Breast epithelium (tissue), 4 donors: ENCODE measurements at places on chromosomes 4 and X.

GRCh38 chrX:41917517-41917916, 5.8 kb downstream of the CASK start:
- no peak for DNase-seq

GRCh38 chr4:46249106-46249505, 125.3 kb upstream of the GABRG1 start:
- DNase-seq, result no peak

DNA sequence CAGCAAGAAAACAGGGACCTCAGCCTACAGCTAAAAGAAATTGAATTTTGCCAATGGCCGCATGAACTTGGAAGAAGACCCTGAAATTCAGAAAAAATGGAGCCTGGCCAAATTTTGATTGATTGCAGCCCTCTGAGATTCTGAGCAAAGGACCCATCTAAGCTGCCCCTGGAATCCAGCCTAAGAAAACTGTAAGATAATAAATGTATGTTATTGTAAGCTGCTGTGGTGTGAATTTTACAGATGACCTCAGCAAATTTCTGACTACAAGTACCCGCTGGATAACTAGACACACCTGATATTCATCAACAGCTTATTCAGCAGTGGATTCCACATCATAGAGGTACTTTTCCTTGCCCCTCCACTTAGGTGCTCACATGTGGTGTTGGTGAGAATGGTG, 119.5 kb upstream of the EPHA5 start:
- DNase-seq, result no peak

DNA sequence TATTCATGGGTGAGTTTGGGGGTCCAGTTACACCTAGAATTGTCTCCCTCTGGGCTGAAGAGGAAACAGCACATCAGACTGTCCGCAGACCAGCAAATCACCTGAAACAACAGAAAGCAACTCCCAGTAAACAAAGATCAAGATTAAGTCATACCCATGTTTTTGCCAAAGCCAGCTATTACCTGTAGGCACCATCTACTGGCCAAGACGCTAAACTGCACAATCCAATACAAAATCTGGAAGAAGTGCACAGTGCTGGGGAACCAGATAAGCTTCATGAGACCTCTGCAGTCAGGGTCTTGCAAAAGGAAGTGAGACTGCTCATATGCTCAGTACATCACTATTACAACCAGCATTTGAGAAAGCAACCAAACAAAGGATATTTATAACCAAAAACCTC, 157.5 kb upstream of the ITM2A start:
- no peak for DNase-seq

GRCh38 chr4:27040356-27040755, 179.7 kb downstream of the STIM2 start:
- DNase-seq, result no peak

DNA sequence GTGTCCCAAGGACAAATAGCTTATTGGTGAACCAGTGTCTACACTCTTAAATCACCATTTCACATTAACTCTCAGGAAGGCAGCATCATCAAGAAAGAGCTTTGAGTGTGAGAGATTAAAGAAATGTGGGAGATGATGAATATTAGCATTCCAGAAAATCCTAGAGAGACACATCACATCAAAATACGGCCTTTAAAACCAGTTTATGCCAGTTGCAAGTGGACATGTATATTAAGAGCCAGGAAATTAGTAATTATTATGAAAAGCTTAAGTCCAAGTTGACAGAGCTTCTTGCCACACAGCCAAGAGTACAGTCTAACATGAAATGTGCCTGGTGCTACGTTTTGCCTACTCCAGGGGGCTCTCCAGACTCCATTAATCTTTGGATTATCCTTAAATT, 503.0 kb upstream of the BOD1L1 start:
- no peak for DNase-seq

GRCh38 chr4:88597970-88598660, 5.8 kb downstream of the HERC3 start:
- no peak for DNase-seq

- DNase-seq, result no peak
Measured at GRCh38 chr4:56243107-56243506, 144.2 kb downstream of the AASDH start.

DNA sequence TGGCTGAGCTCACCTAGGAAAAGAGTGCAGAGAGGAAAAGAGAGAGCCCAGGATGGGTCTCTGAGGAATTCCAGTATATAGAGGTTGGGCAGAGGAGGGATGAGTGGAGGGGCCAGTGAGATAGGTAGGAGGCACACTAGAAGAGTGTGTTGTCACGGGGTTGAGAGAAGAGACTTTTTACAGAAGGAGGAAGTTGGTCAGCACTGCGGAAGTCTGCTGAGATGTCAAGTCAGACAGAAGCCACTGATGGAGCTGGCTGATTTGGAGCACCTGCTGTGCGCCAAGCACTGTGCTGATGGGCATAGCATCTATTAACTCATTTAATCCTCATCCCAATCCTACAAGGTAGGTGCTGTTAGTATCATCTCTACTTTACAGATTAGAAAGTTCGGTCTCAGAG, 60.4 kb downstream of the EFNB1 start:
- no peak for DNase-seq

DNA sequence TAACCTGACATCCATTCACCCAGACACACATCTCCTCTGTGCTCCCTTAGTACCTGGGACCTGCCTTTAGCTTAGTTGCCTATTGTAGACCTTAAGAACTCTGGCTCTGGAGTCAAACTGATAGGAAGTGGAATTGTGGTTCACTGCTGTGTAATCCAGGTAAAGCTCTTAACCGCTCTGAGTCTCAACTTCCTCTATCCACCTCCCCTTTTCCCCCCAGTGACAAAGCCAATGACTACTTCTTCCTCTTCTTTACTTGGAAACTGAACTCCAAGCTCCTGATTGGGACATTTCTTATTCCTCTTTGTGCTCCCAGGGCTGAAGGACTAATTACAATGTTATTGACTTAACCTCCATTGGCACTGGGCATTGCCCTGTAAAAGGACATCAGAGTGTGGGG, 94.1 kb downstream of the DRD5 start:
- no peak for DNase-seq

- DNase-seq, result no peak
Measured at GRCh38 chr4:41144812-41145211, 69.5 kb downstream of the APBB2 start.

DNA sequence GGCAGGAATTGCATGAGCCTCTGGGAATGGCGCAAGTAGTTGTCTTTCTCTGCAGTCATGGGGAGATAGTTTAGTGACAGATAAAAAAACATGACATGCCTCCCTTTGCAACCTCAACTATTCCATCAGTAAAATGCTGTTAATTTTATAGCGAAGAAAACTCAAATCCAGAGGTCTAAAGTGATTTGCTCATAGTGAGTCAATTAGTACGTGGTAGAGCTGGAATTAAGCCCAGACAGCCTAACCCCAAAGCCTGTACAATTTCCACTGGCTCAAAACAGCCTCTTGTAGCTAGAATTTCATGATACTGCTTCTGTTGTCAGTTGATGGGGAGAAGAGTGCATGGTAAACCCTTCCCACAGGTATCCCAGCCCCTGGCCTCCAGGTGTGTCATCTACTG, 81.3 kb upstream of the TRPC5 start:
- no peak for DNase-seq

DNA sequence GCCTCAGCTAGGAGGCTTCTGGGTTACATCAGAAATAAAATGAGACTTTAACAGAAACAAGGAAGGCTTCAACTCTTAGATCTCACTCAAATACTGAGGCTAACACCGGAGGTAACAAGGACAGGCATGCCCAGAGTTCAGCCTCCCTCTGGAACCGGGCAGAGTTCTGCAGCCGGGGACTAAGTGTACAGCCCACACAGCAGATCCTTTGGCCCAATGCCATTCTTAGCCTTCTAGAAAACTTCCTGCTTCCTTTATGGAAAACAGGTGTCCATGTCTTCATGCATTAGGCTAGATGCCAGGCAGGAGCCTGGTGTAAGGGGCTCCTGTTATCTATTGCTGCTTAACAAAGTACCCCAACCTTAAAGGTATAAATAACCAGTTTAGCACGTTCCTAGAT, 369.7 kb downstream of the BCOR start:
- DNase-seq, result no peak

DNA sequence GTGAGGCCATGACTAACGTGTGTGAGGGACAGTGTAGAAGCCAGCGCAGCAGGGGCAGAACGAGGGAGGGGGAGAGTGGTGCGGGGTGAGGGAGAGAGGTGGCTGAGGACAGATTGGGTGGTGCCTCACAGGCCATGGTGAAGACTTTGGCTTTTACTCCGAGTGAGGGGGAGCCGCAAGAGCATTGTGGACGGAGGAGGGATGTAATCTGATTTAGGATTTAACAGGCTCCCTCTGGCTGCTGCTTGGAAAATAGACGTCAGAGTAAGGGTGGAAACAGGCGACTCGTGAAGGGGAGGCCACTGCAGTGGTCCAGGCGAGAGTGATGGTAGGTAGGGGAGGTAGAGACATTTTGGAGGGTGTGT, 13.0 kb downstream of the PPP1R3F start:
- no peak for DNase-seq

DNA sequence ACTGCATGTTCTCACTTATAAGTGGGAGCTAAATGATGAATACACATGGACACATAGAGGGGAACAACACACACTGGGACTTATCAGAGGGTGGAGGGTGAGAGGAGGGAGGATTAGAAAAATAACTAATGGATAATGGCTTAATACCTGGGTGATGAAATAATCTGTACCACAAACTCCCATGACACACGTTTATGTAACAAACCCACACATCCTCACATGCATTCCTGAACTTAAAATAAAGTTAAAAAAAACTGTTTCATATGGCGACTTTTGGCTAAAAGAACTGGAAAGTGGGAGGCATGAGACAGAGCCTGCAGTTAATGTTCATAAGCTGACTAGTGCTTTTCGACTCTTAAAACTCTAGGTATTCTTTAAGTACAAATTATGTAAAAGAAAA, 98.9 kb upstream of the NPFFR2 start:
- no peak for DNase-seq

DNA sequence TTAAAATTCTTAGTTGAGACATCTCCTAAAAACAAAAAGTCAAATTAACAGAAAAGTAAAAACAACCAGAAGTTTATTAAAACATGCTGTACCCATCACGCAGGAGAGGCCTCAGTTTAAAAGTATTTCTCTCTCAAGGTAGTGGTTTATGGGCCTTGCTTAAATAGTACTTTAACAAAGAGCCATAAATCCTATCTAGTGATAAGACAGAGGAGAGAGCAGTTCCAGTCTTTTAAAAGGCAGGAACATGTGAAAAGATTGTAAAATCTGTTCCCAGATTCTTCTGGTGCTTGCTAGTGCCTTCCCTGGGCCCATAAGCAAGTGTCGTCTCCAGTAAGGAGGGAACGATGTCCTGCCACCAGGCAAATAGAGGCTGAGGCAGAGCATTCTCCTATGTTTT, 476.3 kb upstream of the ADGRL3 start:
- DNase-seq, result no peak

GRCh38 chr4:159379836-159380235, 277.0 kb downstream of the RAPGEF2 start:
- DNase-seq, result no peak

DNA sequence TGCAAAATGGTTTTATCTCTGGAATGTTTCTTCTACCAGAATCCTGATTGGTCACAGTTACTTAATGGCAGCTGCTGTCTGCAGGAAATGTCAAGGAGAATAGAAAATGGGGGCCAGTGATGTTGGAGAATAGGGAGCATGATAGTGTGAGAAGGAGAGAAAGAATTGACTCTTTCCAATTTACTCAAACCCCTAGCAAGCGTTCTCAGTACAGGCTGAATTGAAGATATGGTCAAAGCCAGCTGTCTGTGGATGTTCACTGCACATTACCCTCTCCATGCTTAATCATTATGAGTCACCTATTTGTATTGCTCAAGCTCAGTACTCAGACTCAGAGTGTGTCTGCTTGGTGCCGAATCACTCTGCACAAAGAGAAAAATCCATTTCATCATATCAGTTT, 57.8 kb upstream of the FAM47B start:
- DNase-seq, result no peak

- no peak for DNase-seq
Measured at GRCh38 chr4:122976111-122976510, 53.7 kb upstream of the NUDT6 start.

DNA sequence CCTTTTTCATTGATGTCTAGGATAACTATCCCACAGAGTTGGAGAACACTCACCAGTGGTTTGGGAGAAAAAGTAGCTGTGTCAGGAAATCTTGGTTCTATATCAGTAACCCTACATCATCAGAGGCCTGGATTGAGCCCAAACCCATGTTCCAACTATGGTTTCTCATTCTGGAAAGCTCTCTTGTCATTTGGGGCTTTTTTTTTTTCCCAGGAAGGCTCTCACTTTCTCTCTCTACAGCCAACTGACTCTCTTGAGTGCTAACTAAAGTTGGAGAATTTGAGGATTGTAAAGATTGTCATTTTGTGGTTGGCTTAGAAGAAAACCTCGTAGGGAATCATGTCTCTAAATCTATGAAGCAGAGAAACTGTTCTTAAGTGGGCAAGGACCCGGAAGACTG, 228.2 kb upstream of the DIPK2B start:
- no peak for DNase-seq

- DNase-seq, result no peak
Measured at GRCh38 chrX:6446582-6446981, 88.3 kb downstream of the VCX3A start.

- DNase-seq, result no peak
Measured at GRCh38 chr4:97720869-97721432, 422.3 kb downstream of the STPG2 start.

DNA sequence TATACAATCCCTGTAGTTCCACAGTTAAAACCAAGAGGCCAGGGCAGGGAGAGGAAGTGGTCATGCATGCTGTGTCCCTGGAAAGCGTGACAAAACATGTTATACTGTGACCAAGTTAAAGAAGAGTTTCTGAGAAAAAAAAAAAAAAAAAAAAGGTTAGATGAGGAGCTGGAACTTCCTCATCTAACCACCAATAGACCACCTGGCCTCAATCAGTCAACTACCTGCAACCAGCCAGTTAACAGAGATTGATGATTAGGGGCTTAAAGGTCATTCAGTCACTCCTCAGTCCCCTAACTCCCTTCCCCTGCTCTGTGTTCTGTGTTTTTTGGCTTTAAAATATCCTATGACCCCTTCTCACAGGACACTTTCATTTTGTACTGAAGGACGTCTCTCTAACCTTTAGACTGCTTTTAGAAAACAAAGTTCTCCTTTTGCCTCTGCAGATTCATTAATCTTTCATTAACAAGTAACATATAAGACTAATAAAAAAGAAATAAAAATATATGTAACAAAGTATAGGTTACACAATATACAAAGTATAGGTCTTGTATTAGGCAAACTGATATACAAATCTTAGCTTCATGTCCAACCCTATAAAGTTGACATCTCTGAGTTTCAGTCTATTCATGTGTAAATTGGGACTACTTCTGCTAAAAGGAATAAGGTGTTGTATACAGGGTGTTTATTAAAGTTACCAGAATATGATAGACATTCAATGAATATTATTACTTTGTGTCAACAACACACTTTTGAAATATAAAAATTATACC, 179.1 kb upstream of the NDST4 start:
- no peak for DNase-seq

- DNase-seq, result no peak
Measured at GRCh38 chr4:80446664-80447063, 111.1 kb downstream of the CFAP299 start.
